ENCODE measurements at places on chromosomes 7 and 10. TPM values are rescaled to one million over a fixed set of nuclear protein-coding genes. Genes with fewer than 3 reads are reported as not detected.

TLX1 gene
- total RNA-seq = not detected

GRID2IP gene
- total RNA-seq = not detected

EN2 gene
- total RNA-seq = not detected

STAG3 gene
- 1.1 TPM for total RNA-seq

NODAL gene
- total RNA-seq = not detected
